Activated CD4-positive, alpha-beta T cell treated with anti-CD3 and anti-CD28 coated beads, Interleukin-2, amount 10 ng/mL, durations not matched to agents 7 days and 5 days (primary cell): ENCODE measurements at places on chromosomes 4 and X. TPM values are rescaled to one million over a fixed set of nuclear protein-coding genes. Genes with fewer than 3 reads are reported as not detected.

Gene UCHL1
- not detected for total RNA-seq

GRCh38 chr4:65918872-65919271 lies 248.6 kb upstream of the EPHA5 start:
- no peak for DNase-seq
- no peaks in the 10 kb centered on the region for H3K4me1 ChIP-seq
- no peak overlapping the region for H3K27ac ChIP-seq
- no peaks in the 10 kb centered on the region for H3K36me3 ChIP-seq
- no peak overlapping the region for H3K4me3 ChIP-seq

DNA sequence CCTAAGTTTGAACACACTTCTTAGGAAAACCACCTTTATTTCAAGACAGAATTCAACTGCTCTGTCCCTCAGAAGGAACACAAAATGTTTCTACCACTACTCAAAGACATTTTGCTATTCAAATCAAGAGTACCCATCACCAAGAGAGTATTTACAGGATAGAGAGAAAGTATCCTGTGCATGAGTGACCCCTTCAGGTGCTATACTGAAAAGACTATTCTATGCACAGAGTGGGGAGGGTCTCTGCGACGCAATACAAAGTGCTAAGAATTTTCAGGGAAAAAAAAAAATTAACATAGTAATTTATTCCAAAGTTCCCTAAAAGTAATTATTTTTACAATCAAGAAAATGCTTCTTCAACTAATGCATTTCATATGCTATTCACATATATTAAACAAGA lies 346.4 kb upstream of the FAM241A start:
- DNase-seq: no peak
- H3K27me3 ChIP-seq: no peaks in the 10 kb centered on the region
- H3K27ac ChIP-seq: no peak overlapping the region

DNA sequence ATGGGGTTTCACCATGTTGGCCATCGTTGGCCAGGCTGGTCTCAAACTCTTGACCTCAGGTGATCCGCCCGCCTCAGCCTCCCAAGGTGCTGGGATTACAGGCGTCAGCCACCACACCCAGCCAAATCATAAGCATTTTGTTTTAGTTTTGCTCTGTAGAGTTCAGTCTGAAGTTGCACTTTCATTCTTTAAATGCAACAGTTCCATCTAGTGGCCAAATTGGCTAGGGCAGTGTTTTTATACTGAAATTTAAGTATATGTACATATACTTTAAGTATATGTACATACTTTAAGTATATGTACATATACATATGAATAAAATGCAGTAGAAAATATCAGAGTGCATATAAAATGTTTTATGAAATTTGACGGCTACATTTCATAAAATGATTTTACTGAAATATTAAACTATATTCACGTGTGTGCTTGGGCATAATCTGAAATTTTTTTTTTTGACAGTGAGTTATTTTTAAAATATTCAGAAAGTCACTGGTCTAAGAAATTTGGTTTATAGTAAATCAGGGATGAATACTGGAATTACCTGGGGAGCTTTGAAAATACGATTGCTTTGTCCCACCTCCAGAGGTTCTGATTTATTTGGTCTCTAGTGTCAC lies 145.5 kb downstream of the NWD2 start:
- no peak overlapping the region for H3K4me3 ChIP-seq
- no peaks in the 10 kb centered on the region for H3K4me1 ChIP-seq
- DNase-seq: peak; percentile 61
- no peak overlapping the region for H3K27ac ChIP-seq
- H3K27me3 ChIP-seq: no peaks in the 10 kb centered on the region
- no peaks in the 10 kb centered on the region for H3K36me3 ChIP-seq

DNA sequence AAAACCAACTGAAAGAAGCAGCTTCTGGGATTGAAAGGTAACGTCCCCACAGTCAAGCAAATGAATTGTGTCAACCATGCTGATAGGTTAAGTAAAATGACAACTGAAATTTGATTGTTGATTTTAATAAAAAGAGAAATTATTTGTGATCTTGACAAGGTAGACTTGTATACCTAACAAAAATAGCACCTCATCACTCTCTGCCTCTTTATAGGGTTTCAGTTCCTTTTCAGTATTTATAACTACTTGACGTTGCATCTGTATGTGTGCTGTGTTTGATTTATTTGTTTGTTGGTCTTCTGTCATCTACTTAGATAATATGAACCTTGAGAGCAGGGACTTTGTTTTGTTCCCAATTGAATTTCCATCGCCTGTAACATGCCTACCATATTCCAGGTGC lies 7.9 kb upstream of the PPP3CA start:
- DNase-seq: no peak
- no peaks in the 10 kb centered on the region for H3K4me1 ChIP-seq
- peaks cover 43% of the 10 kb centered on the region for H3K27me3 ChIP-seq
- no peaks in the 10 kb centered on the region for H3K36me3 ChIP-seq

GRCh38 chr4:168795346-168795745 lies 214.7 kb downstream of the CBR4 start:
- no peak for DNase-seq
- H3K4me1 ChIP-seq: no peaks in the 10 kb centered on the region
- peaks cover 5% of the 10 kb centered on the region for H3K27me3 ChIP-seq
- no peak overlapping the region for H3K4me3 ChIP-seq
- no peaks in the 10 kb centered on the region for H3K36me3 ChIP-seq
